ENCODE measurements at places on chromosomes 4 and X.

DNA sequence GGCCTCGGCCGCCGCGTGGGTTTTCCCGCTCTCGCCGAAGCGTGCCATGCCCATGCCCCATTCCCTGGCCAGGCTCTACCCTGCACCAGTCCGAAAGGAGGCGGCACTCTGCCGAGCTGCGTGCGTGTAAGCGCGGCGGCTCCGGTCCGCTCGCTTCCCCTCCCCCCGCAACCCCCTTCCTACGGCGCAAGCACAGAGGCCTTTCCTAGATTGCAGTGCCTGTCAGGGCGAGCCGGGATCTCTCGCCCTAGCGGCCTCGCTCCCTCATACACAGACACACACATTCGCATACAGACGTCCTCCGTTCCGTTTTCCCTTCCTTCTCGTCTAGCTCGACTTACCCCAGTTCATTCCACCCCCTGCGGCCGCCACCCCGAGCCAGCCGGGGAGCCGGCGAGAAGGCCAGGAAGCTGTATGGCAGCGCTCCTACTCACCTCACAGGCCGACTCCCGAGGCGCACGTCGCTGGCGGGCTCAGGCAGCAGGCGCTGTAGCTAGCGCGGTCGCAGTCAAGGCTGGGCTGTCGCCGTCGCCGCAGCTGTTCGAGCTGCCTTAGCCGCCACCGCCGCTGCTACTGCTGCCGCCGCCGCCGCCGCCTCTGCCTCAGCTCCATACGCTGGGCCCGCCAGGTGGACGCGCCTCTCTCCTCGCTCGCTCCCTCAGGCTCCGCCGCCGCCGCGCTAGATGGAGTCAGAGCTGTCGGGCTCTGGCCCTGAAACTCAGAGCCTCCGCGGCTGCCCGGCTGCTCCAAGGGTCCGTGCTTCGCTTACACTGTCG, 615 bp downstream of the NEXMIF start:
- DNase-seq, result no peak

DNA sequence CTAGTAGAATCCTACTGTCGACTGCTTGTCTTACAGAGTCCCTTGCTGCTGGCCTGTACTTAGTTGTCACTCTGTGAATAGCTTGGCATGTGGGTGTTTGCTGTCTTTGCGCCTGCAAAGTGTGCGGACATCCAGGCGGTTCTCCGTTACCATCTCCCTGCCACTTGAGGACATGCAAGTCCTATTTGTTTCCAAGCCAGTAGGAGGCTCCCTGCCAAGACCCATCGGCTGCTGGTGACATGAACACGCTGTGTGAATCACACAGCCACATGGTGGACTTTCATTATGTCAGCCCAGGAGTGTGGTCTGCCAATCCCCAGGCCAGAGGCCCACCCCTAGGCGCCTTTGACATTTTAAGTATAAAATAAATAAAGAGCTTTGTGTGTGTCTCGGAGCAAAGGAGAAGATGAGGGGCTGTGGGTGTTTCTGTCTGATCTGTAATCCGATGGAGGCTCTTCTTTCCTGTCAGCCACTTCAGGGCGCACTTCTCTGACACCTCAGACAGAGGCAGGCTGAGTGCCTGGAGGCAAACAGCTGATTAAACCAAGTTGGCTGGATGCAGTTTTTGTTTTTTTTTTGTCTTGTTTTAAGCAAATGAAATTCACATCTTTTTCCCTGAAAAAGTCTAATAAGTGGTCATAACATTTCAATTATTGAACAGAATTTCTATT, 51.5 kb downstream of the ALPK1 start:
- DNase-seq, result no peak

GRCh38 chr4:54912155-54912554, 213.2 kb downstream of the KDR start:
- DNase-seq, result no peak

DNA sequence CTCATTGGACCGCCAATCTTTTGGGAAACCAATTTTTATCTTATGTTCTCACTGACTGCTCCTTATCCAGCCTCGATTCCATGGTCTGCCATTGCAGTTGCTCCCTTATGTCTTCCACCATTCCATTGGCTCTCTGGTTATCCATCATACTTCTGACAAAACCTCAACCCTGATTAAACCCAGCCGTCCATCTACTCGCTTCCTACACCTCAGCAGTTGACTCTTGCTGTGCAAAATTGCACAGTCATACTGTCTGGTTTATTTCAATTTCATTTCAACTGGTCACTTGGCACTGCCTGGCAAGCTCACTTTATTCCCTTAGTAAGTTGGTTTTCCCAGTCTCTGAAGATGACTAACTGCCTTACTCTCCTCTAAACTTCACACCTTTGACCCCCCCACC, 26.2 kb downstream of the ARL9 start:
- DNase-seq, result no peak

GRCh38 chr4:158811216-158811540, 42.4 kb downstream of the FNIP2 start:
- peak; percentile 66 for DNase-seq

DNA sequence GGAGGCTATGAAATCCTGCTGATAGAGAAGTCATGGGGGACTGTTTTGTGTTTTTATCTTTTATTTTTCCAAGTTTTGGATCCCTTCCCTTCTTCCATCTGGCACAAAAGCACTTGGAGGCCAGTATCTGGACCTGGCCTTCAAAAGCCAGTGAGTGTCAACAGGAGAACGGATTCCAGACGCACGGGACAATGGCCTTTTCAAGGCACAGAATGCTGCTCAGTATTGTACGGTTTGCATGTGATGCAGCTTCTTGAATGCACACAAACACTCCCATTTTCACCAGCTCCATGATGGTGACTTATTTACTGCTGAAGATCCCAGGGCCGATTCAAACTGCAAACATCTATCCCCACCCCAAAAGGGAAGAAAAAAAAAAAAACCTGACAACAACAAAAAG, 145.4 kb downstream of the CPEB2 start:
- DNase-seq, result no peak

DNA sequence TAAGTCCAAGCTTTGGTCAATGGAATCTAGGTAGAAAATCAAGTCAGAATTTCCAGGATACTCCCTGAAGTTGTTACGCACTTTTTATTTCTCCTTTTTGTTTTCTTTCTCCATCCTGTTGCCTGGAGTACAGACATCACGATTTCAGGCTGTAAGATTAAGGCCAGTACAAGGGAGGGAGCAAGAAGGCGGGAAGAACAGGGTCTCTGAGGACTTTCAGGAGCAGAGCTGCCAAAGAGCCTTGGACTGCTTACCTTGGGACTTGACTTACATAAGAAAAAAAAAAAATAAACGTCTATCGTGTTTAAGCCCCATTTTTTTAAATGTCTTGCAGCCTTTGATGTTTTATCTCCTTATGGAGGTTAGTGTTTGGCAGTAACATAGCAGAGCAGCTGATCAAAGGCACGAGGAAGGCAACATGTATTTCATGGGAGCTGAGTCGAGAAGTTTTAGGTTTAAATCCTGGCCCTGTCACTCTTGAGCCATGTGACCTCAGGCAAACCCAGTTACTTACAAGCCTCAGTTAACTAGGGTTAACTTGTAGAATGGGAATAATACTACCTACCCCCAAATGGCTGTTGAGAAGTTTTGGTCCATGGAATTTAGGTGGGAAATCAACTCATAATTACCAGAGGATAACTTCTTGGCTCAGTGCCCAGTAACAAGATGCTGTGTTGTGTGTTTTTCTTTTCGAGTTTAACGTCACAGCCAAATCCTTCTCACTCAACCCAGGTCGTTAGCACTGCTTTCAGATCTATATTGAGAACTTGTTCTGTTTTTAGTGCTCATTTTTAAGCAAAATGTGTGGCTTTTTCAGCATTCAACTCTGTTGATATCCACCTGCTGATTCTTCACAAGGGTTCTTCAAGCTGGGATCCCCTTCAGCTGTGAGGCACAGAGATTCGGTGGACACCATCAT, 106.8 kb downstream of the CLNK start:
- no peak for DNase-seq

DNA sequence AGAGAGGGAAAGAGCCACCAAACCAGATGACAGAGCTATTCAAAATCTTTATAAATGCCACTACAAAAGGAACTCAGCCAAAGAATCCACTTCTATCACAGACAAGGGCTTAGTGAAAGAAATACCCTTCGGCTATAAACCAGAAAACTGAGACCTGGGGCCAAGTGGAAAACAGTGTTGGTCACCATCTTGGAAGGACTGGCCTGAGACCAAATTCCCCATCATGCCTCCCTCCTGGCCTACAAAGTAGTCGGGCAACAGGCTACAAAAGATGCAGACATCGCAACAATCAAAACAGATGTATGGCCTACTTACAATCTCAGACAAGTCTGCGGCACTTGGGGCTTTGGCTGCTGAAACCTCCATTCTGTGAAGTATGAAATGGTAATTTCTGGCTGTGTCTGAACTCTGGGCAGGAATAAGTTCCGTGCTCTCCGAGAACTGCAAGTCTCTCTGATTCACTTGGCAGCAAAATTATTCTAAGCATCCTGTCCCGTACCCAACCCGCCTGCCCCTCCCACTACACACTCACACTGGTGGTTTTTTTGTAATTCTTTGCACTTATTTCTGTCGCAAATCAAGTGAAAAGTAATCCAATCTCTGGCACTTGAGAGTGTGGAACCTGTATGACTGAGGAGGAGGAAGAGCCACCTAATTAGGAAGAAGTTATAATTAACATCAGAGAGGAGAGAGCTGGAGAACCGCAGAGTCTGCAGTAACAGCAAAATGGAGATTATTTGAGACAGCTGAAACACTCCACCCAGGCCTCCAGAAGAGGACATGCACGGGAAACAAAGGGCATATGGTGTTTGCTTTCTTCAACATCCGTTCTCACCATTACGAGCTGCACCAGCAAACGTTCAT, 87.8 kb downstream of the SH3KBP1 start:
- no peak for DNase-seq

DNA sequence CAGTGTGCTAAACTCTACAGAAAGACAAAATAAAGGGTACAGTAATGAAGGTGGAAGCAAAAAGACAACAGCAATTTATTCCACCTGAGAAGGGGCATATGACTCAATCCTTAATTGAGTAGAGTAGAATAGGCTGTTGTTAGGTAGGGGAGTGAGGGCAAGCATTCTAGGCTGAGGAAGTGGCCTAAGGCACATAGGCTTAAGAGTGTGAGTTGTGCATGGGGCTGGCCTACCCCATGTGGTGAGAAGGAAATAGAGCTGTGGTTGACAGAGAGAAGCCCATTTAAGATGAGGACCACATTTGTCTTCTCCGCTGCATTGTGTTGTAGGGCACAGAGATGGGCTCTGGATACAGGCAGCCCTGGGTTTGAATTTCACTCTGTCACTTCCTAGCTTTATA, 3.4 kb upstream of the ZCCHC18 start:
- no peak for DNase-seq

GRCh38 chrX:39613482-39613995, 484.2 kb downstream of the BCOR start:
- DNase-seq, result no peak

DNA sequence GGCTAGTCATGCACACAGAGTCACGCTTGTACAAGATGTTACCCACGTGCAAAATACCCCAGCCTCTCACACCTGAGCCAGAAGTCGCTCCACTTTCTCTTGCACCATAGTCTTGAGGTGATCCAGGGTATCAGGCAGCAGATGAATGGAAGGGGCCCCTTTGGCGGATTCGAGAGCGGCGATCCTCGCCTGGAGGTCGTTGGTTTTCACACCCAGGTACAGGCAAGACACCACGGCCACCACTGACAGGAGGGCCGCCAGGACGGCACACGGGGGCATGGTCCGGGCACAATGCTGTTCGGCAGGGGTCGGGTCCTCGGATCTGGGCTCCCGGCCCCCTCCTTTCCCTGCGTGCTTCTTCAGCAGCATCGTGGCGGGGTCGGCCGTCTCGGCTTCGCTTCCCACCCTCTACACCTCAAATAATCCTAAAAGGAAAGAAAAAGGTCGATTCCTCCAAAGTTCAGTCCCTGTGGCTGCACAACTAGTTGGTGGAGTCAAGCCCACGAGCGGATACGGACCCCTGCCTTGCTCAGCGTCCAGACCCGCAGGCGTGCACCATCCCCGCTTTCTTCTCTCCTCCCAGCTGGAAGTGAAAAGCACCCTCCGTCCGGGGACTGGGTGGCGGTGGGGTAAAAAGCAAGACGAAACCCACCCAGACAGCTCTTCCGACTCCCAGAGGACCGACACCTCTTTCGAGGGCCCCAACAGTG, 652 bp downstream of the COL25A1 start:
- DNase-seq, result no peak

DNA sequence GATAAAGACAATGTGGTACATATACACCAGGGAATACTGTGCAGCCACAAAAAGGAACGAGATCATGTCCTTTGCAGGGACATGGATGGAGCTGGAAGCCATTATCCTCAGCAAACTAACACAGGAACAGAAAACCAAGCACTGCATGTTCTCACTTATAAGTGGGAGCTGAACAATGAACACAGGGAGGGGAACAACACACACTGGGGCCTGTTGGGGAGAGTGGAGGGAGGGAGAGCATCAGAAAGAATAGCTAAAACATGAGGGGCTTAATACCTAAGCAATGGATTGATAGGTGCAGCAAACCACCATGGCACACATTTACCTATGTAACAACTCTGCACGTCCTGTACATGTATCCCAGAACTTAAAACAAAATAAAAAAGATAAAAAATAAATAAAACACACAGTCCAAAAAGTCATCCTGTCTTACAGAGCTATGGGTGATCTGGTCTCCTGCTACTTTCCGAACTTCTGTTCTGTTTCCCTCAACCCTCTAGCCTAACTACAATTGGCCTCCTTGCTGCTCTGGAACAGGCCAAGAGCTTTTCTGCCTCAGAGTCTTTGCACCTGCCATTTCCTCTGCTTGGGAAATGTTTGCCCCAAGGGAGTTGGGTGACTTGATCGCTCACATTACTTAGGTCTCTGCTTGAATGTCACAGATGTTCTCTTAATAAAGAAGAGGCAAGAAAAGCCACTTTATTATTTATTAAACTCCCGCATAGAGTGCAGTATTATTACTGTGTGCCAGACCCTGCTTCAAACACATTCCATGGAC, 1.1 kb upstream of the CD38 start:
- peak; percentile 96 for DNase-seq

DNA sequence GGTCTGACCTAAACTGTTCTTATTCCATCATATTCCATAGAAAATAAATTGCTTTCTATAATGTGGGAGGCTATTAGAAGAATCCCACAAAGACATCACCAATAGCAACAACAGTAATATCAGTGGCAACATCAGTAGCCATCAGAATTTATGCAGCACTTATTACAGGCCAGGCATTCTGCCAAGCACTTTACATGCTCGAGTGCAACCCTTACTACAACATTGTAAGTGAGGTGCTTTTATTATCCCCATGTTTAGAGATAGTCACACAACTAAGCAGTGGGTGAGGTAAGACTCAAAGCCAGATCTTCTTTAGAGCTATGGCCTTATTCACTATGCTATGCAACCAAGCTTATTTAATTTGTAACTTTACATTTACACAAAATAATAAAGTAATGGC, 317.1 kb upstream of the BMP3 start:
- DNase-seq, result no peak

DNA sequence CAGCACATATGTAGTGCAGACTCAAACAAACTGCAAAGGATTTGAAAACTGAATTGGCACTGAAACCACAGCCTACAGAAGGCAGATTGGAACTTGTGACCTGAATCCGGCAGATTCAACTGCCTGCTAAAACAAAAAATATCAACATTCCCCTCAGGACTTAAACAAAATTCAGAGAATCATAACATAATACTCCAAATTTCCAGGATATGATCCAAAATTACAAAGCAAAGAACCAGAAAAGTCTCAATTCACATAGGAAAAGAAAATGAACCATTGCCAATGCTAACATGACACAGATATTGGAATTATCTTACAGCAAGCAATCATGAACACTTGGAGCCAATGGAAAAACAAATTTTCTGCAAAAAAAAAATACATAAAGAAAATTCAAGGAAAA, 250.4 kb downstream of the PRDM5 start:
- DNase-seq, result no peak
